ENCODE measurements at places on chromosomes 7 and 10. TPM values are rescaled to one million over a fixed set of nuclear protein-coding genes. Genes with fewer than 3 reads are reported as not detected.

The TRIL gene
- total RNA-seq = 8.2 TPM

The BEND7 gene
- 9.9 TPM for total RNA-seq

The CLDN4 gene
- 143 TPM for total RNA-seq

The BMPER gene
- total RNA-seq = 2.0 TPM

The ADCYAP1R1 gene
- total RNA-seq = 4.1 TPM

The OTUD1 gene
- 8.8 TPM for total RNA-seq

- no peaks in the 10 kb centered on the region for H3K27me3 ChIP-seq
- no peak for DNase-seq
- H3K36me3 ChIP-seq = no peaks in the 10 kb centered on the region
- peaks cover 5% of the 10 kb centered on the region for H3K4me1 ChIP-seq
- no peak overlapping the region for H3K4me3 ChIP-seq
Measured at GRCh38 chr10:51170518-51171245, 96.4 kb downstream of the PRKG1 start.

DNA sequence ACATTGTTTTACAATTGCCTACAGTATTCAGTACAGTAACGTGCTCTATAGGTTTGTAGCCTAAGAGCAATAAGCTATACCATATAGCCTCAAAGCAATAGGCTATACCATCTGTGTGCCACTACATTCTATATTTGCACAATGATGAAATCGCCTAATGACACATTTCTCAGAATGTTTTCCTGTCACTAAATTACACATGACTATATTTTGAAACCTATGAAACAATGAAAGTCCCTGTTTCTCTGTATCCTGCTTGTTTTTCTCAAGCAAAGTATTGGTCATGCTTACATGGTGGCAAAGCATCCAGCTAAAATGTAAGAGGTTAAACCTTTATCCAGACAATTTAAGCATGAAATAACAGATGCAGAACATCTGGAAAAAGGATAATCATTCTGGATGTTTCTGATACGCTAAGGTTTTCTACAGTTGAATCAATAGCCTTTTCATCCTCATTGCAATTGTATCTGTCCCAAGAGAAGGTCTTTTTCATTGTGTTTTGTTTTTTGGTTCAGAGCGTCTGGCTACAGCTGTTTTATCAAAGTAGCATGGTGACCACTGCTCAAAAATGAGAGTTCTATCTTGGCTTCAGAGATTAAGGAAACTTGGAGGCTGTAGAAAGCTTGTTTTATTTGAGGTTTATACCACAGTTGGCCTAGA is 81.7 kb downstream of the CSTF2T start:
- H3K27me3 ChIP-seq = no peaks in the 10 kb centered on the region
- H3K4me1 ChIP-seq = no peaks in the 10 kb centered on the region

- H3K27ac ChIP-seq = no peak overlapping the region
- DNase-seq = no peak
- H3K4me1 ChIP-seq = peaks cover 10% of the 10 kb centered on the region
- peak overlapping the region; percentile 65 for H3K4me3 ChIP-seq
- peaks cover 75% of the 10 kb centered on the region for H3K27me3 ChIP-seq
Measured at GRCh38 chr7:100965045-100965722, 4.2 kb upstream of the MUC12 start.

DNA sequence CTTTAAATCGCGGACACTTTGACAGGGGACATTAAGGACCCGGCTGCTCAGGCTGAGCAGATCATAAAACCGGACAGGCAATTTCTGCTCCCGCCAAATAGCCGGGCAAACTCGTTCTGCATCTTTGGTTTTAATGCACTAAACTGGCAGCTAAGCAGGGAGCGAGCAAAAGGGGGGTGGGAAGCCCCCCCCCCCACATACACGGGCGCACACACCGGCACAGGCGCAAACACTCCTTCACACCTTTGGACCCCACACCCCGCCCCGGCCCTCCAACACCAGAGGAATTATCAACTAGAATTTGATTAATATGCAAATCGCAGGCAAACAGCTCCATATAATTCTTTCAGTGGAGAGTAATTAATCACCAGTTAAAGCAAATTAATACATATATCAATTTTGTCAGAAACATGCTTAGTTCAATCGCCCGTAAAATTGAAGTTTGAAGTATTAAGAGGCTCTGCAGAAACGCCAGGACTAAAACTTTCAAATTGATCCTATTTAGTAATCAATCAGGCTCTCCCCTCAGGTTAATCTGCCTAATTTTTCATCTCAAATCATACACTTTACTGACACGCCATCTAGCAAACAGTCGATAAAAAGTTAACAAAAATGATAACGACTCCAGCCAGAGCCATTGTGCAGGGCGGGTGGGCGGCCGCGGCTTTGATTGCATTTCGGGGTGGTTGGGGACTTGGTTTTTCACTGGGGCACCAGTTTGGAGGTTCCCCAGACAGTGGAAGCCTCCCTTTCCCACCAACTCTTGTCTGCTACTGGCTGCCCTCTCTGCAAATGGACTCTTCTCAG is 9.9 kb downstream of the LBX1 start:
- DNase-seq = no peak
- peaks cover 13% of the 10 kb centered on the region for H3K27me3 ChIP-seq
- no peak overlapping the region for H3K4me3 ChIP-seq
- no peak overlapping the region for H3K27ac ChIP-seq

DNA sequence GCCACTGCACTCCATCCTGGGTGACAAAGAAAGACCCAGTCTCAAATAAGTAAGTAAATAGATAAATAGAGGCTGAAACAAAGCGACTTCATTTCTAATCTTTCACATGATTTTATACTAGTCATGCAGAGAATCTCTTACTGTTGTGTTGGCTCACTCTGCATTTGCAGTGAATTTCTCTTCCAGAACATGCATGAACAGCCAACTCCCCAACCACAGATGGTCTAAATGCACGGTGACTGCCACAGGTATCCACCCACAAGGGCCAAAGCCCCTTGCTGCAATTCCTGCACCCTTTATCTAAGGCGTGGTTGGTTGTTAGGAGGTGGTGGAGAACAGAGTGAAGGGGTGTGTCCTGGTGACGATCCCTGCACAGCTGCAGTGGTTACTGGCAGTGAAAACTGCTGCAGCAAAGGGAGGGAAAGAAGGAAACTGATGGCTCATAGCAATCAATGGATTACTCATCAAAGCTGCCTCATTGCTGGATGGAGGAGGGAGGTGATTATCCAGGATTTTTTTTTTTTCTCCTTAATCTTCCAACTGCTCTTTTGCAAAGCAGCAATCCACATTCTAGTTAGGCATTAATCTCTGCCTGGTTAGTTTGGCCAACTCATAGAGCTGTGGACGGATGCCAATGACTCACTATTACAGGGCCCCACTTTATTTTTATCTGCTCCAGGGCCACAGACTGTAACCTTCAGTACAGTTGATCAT is 50.6 kb downstream of the PRTFDC1 start:
- no peaks in the 10 kb centered on the region for H3K36me3 ChIP-seq
- no peak overlapping the region for H3K4me3 ChIP-seq
- no peaks in the 10 kb centered on the region for H3K4me1 ChIP-seq
- H3K27me3 ChIP-seq = no peaks in the 10 kb centered on the region
- H3K27ac ChIP-seq = no peak overlapping the region

GRCh38 chr7:136086712-136087111 is 109.6 kb upstream of the MTPN start:
- no peak for DNase-seq
- no peaks in the 10 kb centered on the region for H3K27me3 ChIP-seq
- no peak overlapping the region for H3K27ac ChIP-seq

- peak; percentile 79 for DNase-seq
- no peaks in the 10 kb centered on the region for H3K4me1 ChIP-seq
- no peaks in the 10 kb centered on the region for H3K36me3 ChIP-seq
- H3K27ac ChIP-seq = peak overlapping the region; percentile 95
- H3K4me3 ChIP-seq = no peak overlapping the region
- no peaks in the 10 kb centered on the region for H3K27me3 ChIP-seq
Measured at GRCh38 chr7:22842383-22842941, 19.8 kb upstream of the TOMM7 start.

- no peaks in the 10 kb centered on the region for H3K27me3 ChIP-seq
- no peak overlapping the region for H3K4me3 ChIP-seq
- no peak overlapping the region for H3K27ac ChIP-seq
- DNase-seq = no peak
- H3K4me1 ChIP-seq = no peaks in the 10 kb centered on the region
Measured at GRCh38 chr10:109029870-109030269, 893.4 kb downstream of the XPNPEP1 start.

GRCh38 chr10:102945449-102945848 is 27.4 kb downstream of the CNNM2 start:
- no peaks in the 10 kb centered on the region for H3K4me1 ChIP-seq
- no peak overlapping the region for H3K4me3 ChIP-seq
- no peaks in the 10 kb centered on the region for H3K36me3 ChIP-seq
- no peaks in the 10 kb centered on the region for H3K27me3 ChIP-seq

DNA sequence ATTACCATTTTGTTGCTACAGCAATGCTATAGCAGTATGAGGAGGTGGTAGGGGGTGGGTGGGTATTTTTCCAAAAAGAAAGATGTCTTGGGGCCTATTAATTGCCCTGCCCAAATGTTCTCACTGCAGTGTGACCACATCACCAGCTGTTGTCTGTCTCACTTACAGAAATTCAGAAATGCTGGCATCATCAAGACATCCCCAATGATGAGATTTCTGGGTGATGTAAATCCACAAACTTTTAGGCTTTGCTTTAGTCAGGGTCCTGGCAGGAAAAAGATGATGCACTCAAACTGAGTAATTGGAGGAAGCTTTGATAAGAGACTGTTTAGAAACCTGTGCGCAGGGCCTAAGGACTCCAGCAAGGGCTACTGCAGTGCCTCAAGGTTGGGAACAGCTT is 56.2 kb upstream of the OPN4 start:
- no peaks in the 10 kb centered on the region for H3K27me3 ChIP-seq
- H3K4me3 ChIP-seq = no peak overlapping the region
- no peaks in the 10 kb centered on the region for H3K4me1 ChIP-seq
- DNase-seq = no peak

DNA sequence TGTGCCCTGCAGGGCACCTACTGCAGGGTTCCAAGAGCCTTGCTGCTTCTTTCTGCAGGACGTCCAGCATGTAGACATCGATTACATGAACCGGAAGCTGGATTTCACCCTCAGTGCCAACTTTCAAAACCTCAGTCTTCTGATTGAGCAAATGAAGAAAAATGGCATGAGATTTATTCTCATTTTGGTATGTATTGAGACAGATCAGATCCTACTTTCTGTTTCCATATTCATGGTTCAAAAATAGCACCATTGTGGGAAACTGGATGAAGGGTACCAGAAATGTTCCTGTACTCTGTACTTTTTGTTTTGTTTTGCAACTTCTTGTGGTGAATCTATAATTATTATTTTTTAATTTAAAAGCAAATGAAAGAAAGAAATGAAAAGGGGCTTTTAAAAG is 64.1 kb downstream of the MGAM2 start:
- no peak for DNase-seq
- H3K4me1 ChIP-seq = no peaks in the 10 kb centered on the region
- H3K27ac ChIP-seq = no peak overlapping the region
- no peaks in the 10 kb centered on the region for H3K36me3 ChIP-seq

DNA sequence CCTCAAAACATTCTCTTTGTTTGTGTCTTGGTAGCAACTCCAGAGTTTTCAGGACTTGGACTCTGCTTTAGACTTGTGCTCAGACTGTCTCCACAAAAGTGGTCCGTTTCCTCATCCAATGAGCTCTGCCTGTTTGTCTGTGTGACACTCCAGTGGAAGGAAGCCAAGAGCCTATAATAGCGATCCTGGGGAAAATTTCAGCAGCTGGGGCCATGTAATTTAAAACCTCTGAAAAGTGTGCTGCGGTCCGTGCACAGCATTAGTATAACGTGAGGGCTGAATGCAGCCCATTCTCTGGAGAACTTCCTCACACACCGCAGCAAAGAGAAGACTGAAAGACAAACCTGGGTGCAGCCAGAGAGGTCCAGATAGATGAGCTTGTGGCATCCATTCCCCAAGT is at the start of gene LRRC17:
Gene LRRC17, plus strand, starts transcription at position 259 of the 400 bp plus-strand sequence. CDS start 20,914 bp downstream, outside the sequence.
- DNase-seq = no peak
- no peaks in the 10 kb centered on the region for H3K27me3 ChIP-seq
- H3K4me3 ChIP-seq = peak within 1 kb of the TSS; percentile 54

DNA sequence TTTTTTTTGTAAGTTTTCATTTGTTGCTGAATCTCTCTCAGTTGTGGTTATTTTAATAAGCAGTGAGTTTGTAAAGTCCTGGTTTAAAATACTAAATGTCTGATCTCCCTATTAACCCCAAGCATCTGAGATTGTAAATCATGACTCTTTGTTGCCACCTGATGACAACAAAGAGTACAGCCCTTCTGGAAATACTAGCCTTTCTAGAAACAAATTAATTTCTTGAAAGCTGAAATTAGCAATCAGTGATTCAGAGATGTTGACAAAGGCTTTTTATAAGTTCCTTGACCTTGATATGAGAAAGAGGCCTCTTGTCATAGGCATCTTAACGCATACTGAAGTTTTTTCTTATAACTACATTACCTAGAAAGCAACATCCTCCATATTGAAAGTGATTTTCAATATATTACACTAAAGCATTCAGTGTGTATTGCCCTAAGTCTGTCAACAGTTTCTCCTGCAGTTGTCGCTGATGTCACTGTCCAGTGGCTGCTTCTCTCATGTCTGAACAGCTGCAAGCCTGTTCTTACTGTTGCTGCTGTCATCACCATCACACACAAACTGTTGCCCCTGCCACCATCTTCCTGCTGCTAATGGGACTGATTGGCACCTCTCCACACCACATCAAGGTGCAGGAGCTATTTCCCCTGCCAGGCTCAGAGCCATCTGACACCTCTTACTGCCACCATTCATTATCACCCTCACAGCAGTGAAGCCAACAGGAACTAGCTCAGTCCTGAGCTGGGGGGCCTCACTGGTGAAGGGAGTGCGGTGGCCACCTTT is 95.1 kb upstream of the LRGUK start:
- H3K27me3 ChIP-seq = no peaks in the 10 kb centered on the region
- no peaks in the 10 kb centered on the region for H3K4me1 ChIP-seq
- DNase-seq = no peak
- H3K36me3 ChIP-seq = no peaks in the 10 kb centered on the region
- no peak overlapping the region for H3K4me3 ChIP-seq

DNA sequence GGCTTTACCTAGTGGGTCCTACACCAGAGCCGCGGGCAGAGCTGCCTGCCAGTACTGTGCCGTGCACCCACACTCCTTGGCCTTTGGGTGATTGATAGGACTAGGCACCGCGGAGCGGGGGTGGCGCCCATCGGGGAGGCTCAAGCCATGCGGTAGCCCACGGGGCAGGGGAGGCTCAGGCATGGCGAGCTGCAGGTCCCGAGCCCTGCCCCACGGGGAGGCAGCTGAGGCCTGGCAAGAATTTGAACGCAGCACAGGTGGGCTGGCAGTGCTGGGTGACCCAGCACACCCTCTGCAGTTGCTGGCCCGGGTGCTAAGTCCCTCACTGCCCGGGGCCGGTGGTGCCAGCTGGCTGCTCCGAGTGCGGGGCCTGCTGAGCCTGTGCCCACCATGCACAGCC is 32.3 kb upstream of the KIAA1217 start:
- no peak overlapping the region for H3K4me3 ChIP-seq
- H3K27me3 ChIP-seq = no peaks in the 10 kb centered on the region
- H3K36me3 ChIP-seq = no peaks in the 10 kb centered on the region
- no peak for DNase-seq

GRCh38 chr10:32446536-32447406 is 831 bp downstream of the CCDC7 start:
- no peaks in the 10 kb centered on the region for H3K4me1 ChIP-seq
- no peak for DNase-seq
- H3K36me3 ChIP-seq = no peaks in the 10 kb centered on the region
- no peaks in the 10 kb centered on the region for H3K27me3 ChIP-seq
- H3K27ac ChIP-seq = peak overlapping the region; percentile 95

- no peak overlapping the region for H3K27ac ChIP-seq
- H3K4me1 ChIP-seq = no peaks in the 10 kb centered on the region
- no peaks in the 10 kb centered on the region for H3K27me3 ChIP-seq
- H3K4me3 ChIP-seq = no peak overlapping the region
- H3K36me3 ChIP-seq = no peaks in the 10 kb centered on the region
Measured at GRCh38 chr7:42409296-42409695, 172.3 kb upstream of the GLI3 start.
